OCI-LY7 (cell line): ENCODE measurements at places on chromosomes 3 and 15.
A peak's percentile ranks its signal among the peaks of the same experiment; 100 is the strongest.

GRCh38 chr15:89803941-89804800 is 10.5 kb downstream of the ANPEP start:
- DNase-seq, result no peak

- no peak for DNase-seq
These were observed 122.6 kb downstream of the FBN1 start for GRCh38 chr15:48522911-48523310.

GRCh38 chr3:146110161-146110560 is 50.8 kb downstream of the PLOD2 start:
- no peak for DNase-seq

GRCh38 chr3:150635526-150635925 is 32.4 kb downstream of the SELENOT start:
- DNase-seq, result peak; percentile 38

DNA sequence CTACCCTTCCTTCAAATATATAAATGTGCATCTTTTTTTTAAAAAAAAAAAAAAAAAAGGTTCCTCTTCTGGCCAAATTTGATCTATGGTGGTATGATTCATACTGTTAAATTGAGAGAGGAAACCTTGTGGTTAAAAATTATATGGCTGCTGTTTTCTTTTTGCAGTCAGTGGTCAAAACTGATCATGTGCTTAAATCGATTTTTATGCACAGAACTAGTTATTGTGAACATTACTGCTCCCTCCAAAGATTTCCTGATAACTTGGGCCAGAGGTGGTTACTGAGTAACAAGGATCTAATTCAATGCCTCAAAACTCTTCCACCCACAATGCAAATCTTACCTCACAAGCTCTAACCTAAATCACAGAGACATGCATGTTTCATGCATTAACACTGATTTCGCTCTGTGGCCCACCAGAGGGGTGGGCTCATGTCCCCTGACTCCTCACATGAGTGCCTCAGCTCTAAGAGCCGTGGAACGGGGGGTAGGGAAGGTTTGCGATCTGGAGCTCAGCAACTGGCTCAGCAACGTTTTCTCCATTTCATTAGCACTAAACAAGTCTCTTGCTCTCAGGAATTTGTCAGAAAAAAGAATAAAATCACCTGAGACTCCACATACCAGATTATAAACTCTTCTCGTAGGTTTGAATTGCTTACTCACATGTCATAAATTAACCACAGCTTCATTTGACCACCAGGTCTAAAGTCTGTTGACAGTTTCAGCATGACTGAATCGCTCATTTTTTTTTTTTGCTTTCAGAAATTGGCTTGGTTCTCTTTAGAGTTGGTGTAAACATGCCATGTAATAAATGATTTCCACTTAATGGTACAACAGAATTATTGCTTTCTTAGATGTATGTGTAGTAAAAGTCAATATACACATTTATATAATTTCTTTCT is 280.4 kb downstream of the CD47 start:
- no peak for DNase-seq

DNA sequence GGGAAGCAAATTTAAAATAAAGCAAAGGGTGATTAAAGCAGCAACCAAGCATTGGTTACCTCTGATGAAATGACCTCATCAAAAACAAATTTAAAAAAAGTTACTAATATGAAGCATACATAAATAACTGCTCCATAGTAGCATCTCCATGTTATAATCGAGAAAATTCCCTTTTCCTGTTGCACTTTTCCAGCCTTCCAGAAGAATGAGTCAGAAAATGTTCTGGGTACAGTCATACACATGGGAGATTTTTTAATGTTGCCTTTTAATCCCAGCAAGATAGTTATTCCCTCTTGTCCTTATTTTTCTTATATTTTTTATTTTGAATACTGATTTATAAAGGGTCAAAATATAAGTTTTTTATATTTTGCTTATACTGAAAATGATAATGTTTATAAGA is 2.6 kb upstream of the TMCO5A start:
- DNase-seq, result no peak

- no peak for DNase-seq
These were observed 25.8 kb upstream of the ADPGK start for GRCh38 chr15:72809329-72809728.

GRCh38 chr3:156725682-156726081 is 51.3 kb downstream of the TIPARP start:
- DNase-seq, result no peak

DNA sequence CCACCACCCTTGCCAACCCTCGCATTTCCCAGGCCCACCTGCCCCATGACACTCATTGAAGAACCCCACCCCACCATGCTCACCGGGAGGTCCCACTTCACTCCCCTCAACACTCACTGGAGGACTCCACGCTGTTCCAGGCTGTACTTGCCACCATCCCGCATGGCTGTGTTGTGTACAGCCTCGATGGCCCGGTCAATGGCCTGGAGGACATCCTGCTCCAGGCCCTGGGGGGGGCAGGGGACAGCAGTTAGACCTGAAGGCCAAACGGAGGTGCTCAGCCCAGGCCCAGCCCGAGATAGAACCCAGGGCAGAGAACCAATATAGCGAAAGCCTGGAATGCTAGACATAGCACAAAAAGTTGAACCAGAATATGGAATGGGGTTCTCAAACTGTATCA is 2.9 kb downstream of the NCKIPSD start:
- no peak for DNase-seq

- DNase-seq, result peak; percentile 68
These were observed 38.5 kb downstream of the C3orf62 start for GRCh38 chr3:49238274-49239127.

GRCh38 chr3:43034200-43034599 is 55.1 kb downstream of the GASK1A start:
- DNase-seq, result no peak

DNA sequence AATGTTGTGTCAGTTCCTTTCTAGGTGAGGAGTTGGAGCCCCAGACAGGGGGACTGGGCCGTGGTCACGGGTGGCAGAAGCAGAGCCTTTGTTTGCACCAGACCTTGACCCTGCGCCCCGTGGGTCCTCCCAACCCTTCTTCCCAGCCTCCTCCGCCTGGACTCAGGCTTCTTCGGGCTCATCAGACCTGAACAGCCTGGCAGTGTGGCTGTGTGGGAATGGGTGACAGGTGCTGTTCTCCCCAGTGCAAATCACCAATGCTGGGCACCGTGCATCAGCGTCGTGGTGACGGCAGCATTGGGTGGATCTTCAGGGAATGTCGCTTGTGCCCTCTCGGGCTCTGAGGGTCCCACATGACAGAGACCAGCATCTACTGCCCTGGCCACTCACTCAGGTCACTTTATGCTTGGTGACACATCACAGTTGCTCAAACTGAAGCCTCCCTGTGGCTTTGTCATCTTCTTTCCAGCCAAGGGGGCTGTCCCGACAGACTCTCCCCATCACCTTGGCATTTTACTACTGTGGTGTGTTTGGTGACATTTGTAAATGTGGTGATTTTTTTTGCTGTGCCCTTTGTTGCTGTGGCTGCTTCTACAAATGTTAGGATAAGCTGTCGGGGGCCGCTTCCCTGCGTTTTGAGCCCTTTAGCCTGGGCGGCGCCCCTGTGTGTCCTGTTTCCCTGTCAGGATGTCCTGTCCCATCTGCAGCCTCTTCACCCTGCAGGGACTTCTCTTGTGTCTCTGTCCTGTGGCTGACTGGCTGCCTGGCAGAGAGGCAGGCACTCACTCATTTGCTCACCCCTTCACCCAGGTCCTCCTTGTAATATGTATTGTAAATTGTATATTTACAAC is 14.5 kb downstream of the APBA2 start:
- no peak for DNase-seq

GRCh38 chr3:10223676-10224639 is 24.3 kb upstream of the TATDN2 start:
- peak; percentile 64 for DNase-seq

DNA sequence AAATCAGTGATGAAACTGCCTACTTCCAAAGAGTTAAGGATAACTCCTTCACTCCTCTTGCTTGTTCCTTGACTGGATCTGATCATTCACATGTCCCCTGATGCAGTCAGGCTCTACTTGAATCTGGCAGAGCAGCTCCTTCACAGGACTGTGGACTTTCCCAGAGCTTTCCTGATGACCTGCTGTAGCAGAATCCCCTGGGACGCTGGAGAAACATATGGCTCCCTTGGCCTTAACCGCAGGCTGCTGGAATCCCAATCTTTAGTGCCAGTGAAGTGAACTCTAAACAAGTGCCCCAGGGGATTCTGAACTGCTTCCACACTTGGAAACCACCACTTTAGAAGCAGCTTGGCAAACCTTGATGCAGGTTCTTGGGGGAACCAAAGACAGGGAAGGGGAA is 217.8 kb downstream of the CHST2 start:
- DNase-seq, result no peak

- no peak for DNase-seq
These were observed 34.3 kb downstream of the NKIRAS1 start for GRCh38 chr3:23882487-23882918.

- DNase-seq, result no peak
These were observed 43.6 kb downstream of the SEMA5B start for GRCh38 chr3:122984007-122984406.

DNA sequence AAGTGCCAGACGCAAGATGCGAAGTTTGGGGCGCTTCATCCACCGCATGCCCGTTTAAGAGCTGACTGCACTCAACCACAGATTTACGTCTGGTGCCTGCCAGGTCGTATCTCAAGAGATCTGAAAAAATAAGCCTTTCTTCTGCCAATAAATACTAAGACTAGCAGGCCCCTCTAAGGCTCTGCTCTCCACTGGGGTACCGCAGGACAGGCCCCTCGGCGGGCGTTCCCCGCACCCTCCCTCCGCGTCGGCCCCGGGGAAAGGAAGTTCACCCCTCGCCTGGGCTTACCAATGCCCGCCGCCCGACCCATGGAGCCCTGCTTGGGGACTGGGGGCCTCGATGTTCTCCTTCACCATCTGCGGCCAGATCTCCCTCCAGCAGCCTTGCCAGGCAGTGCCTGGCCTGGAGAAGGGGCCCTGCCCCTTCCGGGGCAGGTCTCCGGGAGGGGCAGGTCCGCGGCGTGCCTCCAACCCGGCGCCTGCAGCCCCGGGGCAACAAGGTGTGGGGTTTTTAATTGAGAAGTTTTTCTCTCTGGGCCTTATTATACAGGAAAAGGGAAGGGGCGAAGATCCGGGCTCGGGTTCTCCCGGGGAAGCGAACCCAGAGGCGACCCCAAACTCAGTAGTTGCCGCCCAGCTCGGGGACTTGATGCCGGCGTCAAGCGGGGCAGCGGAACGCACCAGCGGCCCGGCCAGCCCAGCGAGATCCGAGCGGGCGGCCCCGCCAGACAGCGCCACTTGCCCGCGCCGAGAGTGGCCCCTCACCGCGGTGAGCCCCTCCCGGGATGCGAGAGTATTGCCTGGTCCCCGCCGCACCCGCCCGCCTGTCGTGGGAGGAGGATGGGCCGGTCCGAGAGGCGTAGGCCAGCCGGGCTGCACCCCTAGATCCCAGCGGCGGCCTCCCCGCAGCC is 735 bp downstream of the GOLGA8B start:
- DNase-seq, result peak; percentile 59

DNA sequence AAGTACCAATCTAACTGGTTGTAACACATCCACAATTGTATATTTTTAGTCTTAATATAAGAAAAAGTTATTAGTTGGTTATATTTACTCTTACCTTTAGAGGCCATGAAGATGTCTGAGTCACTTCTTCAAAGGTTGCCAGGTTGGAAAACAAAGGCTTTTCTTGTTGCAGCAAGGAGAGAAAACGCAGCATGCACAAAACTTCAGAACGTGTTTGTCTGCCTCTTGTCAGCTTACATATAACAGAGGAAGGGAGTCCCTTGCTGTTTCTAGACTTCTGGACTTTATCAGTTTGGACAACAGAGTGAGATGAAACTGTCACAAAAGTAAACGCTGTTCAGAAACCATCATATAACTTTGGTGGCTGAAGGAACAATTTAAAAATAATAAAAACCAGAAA is at the start of gene PLSCR5:
PLSCR5 (minus strand) TSS at position 241 of the 400 bp plus-strand sequence; CDS start at position 107, 134 bp downstream.
- DNase-seq, result no peak

- no peak for DNase-seq
These were observed 531.3 kb downstream of the ROBO1 start for GRCh38 chr3:79236496-79236895.

DNA sequence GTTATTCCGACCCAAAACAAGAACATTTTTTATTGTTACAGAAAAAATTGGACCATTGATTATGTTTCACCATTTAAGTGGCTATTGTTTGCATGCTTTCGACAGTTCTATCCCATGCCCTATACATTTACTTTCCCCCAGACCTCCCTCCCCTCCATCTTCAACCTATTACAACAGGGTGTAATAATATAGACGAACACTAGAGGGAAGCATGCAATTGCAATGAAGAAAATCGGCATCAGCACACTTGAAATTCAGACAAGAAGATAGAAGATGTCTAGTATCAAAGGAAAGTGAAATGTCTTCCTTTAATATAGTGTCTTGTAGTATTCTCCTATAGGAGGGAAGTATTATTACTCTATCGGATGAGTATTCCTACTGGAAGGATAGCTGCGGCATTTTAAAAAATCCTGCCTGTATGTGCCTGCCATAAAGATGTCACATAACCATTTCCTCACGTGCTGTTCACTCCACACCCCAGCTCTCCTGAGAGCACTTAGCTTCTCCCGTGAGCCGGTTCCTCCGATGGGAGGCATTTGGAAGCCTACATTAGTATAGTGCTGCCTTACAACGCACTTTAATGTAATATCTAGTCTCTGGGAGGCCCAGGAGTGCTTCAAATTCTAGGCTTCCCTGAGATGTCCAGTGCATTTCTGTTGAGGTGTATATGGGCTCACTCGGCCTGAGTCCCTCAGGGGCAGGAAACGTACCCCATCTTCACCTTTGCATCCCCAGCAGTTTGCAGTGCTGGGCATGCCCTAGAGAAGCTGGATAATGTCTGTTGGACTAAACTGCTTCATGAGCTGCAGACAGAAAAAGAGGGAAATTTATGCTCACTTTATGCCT is 17.8 kb upstream of the ERICH6 start:
- DNase-seq, result peak; percentile 76
